ENCODE measurements at places on chromosomes 6 and 20.

DNA sequence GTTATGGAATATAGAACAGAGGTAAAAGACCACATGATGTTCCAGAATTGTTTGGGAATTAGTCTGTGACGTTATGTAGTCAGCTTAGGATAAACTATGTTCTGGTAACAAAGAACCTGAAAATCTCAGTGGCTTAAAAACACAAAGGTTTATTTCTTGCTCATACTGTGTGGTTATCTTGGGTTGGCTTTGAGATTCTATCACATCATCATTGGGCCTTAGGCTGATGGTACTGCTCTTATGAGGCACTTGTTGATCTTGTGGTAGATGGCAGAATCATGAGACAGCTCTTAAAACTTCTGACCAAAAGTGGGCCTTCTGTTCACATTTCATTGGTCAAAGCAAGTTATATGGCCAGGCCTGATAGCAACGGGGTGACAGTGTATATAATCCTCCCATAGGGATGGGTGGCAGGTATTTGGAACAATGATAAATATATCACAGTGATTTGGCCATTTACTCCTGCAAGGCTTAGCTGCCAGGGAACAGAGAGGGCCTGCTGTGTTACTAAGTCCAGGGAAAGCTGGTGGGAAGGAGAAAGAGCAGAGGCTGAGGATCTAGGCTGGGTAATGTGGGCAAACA, 13.5 kb downstream of the DHX35 start:
- no peak for DNase-seq

- DNase-seq, result no peak
Observed at GRCh38 chr6:48111575-48111974, 578 bp upstream of the PTCHD4 start.

GRCh38 chr20:10925767-10926166, 252.0 kb upstream of the JAG1 start:
- DNase-seq, result no peak

GRCh38 chr6:82507112-82507511, 143.5 kb downstream of the TPBG start:
- peak; percentile 38 for DNase-seq

DNA sequence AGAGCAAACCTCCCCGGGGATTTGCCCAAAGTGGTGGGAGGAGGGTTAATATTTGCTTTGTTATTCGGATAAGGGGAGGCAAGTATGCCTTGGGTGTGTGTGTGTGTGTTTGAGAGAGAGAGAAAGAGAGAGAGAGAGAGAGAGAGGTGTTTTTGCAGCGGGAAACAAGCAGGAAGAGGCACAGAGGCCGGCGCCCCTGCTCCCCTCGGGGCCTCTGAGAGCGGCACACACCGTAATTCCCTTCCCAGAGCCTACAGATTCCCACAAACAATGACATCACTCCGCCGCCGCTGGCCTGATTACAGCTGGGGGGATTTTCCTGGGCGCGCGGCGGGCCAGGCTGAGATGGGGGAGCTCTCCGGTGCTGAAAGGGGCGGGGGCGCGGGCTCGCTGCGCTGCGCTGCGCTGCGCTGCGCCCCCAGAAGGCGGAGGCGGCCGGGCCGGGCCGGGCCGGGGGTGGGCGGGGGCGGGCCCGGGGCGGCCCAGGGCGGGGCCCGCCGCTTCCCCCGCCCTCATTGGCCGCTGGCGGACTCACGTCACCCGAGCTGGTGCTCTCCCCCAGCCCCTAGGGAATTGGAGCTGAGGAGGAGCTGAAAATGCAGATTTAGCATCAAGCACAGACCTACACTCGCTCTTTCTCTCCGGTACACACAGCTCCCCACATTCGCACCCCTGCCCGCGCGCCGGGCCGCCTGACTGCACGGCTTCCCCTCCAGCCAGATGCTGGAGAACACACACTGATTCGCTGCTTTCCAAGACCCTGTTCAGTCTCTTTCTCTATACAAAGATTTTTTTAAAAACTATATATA, at the start of gene PCSK2:
Gene PCSK2 (plus strand): TSS at position 631 of the 809 bp plus-strand sequence. CDS start 266 bp downstream, outside the sequence.
- DNase-seq, result no peak

GRCh38 chr20:44532981-44533331, 11.1 kb upstream of the SERINC3 start:
- DNase-seq, result no peak

- no peak for DNase-seq
Observed at GRCh38 chr6:37369321-37370201, 15.8 kb downstream of the RNF8 start.

DNA sequence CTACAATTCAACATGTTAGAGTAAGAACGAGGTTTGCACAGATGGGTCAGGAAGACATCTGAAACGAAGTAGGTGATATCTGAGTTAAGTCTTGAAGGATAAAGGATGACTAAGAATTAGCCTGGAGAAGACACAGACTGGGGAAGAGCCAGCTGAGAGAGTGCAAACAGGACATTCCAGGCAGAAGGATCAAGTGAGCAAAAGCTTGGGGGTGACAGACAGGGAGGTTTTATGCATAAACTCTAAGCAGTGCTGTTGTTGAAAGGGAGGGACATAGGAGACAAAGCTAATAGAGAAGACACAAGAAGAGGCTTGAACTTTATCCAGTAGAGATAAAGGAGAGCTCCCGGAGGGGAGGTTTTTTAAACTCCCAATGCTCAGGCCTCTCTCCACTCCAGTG, 15.0 kb upstream of the ETV7 start:
- no peak for DNase-seq

DNA sequence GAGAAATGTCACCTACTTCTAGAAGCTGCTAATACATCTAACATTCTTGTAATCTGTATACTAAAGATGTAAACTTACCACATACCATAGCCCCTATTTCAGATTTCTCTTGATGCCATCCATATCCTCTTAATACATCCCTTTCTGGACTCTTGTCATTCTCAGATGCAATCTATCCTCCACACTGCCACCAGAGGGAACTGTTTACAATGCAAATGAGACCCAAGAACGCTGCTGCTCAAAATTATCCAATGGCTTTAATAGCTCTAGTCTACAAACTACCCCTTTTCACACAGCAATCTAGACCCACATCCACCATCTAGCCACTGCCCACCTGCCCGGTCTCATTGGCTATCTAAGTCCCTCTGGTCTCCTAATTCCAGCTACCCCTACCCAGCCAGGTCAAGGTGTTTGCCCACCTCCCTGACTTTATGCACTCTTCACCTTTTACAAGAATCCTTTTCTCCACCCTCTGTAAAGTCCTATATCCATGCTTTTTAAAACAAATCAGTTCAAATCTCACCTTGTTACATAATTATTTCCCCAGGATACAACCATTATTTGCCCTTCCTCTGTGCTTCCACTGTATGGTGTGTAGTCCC, 14.8 kb downstream of the FAXC start:
- peak; percentile 69 for DNase-seq

GRCh38 chr6:142331075-142331551, 29.3 kb downstream of the ADGRG6 start:
- no peak for DNase-seq

GRCh38 chr20:18310592-18310991, 22.3 kb downstream of the ZNF133 start:
- no peak for DNase-seq

DNA sequence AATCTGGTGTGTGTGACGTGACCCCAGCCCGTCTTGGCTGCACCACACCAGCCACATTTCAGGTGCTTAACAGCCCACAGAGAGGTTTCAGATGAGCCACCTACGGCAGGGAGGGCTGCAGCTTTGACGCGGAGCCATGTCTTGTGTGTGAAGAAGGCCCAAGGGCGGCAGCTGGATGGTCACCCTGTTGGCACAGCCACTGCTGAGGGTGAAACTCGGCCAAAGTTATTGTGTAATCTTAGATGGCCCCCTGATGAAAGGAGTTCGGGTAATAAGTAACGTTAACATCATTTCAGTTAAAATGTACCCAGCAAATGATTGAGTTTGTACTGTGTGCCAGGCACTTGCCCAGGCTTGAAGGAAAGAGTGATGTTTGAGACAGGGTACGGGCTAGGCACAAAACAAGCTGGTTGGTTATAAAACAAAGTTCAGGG, 97.2 kb downstream of the SSR1 start:
- no peak for DNase-seq

DNA sequence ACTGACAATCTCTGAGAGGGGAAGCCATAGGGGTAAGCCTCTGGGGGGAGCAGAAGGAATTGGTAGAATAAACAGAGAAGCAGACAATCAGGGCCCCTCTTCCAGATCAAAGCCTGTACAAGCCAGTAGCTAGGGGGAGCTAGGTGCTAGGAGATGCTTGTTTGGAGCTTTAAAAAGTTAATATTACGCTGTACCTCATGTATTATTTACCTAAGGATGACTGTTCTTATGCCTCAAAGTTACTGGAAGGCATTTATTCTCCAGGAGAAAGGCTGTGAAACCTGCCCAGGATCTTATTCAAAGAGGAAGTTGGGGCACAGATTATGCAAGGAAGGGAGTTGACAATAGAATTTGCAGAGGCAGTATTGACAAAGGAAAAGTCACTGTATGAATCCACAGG, 111.8 kb upstream of the SLC35F1 start:
- peak; percentile 30 for DNase-seq

GRCh38 chr6:43386492-43386891, 17.0 kb upstream of the ZNF318 start:
- DNase-seq, result peak; percentile 44

GRCh38 chr6:28208111-28208659, 16.9 kb upstream of the ZSCAN9 start:
- DNase-seq, result no peak

- no peak for DNase-seq
Observed at GRCh38 chr6:3307436-3307835, 48.7 kb downstream of the PSMG4 start.

- DNase-seq, result no peak
Observed at GRCh38 chr20:34300256-34300806, 2.8 kb downstream of the AHCY start.

DNA sequence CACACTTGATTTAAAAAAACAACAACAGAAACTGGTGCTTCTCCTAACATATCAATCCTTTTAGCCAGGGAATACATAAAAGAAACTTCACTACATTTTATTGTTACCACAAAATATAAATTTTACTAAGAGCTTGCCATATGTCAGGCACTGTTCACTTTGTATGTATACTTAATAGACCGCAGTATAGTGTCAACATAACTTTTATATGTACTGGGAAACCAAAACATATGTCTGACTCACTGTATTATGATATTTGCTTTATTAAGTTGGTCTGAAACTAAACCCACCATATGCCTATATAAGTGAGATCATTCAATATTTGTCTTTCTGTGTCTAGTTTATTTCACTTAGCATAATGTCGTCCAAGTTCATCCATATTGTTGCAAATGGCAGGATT, 108.4 kb downstream of the KLHL32 start:
- DNase-seq, result no peak

DNA sequence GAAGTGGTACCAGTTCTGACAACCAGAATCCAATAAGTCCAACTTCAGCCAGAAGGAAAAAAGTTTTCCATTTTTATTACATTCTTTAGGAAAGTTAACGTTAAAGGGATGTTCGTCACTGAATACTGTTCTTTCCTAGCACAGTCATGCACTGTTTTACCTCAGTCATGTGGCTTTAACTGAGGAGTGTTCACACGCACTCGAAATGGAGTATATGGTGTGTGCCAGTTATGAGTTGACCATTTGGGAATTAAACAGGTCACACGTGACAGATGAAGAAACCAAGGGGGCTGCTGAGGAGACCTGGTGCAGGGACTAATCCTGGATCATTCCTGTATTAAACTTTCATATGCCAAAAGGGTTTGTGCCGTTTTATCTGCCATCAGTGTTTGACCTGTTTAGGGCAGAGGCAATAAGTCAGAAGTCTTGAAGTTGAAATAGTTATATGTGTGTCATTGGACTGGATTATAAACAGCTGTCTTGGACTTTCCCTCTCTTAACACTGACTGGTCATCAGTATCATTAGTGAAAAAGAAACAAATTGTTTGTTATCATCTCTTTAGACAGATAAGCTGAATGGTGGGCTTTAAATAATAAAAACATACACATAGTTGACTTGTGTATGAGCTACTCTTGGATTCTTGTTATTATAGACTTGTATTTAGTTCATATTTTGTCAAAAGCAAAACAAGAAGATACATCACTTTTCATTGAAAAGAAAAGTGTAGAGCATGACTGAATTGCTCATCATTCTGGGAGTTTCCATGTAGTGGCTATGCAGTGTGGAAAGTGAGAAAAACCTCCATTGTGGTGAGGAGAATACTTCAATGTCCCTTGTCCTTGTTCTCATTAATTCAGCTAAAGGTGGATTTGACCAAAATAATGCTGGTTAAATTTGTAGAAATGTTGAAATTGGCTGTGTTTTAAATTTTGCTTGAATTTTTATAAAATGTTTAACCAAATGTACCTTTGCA, 123.5 kb upstream of the SAMD5 start:
- DNase-seq, result no peak

- no peak for DNase-seq
Observed at GRCh38 chr6:89975366-89975765, 81.1 kb downstream of the GJA10 start.

DNA sequence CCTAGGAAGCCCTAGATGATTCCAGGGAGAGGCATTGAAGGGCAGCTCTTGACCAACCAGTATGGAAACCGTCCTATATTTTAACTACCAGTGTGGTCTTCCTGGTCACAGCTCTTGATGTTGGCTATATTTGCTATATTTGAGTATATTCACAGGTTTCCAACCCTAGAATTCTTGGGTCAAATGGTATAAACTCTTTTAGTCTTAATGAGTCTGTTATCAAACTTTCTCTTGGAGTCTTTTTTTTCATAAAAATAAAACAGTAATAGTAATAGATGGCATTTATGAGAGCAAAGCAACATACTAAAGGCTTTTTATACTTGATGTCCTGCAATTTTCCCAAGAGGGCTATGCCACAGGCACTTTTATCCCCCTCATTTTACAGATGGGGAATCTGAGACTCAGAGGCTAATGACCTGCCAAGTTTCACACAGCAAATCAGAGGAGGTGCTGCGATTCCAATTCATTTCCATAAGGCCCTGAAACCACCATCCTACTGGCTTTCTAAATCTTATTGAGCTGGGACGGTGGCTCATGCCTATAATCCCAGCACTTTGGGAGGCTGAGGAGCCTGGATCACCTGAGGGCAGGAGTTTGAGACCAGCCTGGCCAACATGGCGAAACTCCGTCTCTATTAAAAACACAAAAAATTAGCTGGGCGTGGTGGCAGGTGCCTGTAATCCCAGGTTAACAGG, 217.2 kb upstream of the ZNF217 start:
- DNase-seq, result no peak

GRCh38 chr20:57662456-57663240, 42.4 kb upstream of the ZBP1 start:
- no peak for DNase-seq

GRCh38 chr6:14718861-14719260, 527.0 kb upstream of the JARID2 start:
- no peak for DNase-seq

All from NB4 (cell line).